Astrocyte of the hippocampus (primary cell): ENCODE measurements at places on chromosomes 12 and 14.

DNA sequence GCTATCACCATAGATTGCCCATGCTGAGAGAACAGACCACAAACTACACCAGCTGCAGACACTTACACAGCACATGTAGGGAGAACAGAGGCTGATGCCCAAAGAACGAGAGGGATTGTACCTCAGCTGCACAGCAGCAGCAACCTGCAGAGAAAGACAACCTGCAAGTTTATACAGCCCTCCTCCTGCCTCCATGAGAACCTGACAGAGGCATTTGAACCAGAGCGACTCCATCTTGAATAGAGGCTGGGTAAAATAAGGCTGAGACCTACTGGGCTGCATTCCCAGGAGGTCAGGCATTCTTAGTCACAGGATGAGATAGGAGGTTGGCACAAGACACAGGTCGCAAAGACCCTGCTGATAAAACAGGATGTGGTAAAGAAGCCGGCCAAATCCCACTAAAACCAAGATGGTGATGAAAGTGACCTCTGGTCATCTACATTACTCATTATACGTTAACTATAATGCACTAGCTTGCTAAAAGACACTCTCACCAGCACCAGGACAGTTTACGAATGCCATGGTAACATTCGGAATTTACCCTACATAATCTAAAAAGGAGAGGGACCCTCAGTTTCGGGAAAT lies 262.4 kb upstream of the HMGA2 start:
- no peak for DNase-seq

DNA sequence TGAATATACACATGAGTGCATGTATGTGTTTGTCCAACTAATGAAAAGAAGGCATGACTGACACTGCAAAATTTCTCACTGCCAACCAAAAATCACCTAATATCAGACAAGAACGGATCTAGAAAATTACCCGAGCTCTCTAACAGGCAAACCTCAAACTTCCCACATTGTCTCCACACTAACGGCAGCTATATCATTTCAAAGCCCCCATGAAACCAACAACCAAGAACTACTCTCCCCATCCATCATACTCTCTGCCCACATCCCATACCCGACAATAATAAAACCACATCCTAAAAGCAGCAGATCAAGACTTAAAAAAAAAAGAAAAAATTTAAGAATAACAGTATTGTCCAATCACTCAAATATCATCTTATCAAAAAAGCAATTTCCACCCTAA lies 227.1 kb downstream of the CEP128 start:
- DNase-seq, result no peak

DNA sequence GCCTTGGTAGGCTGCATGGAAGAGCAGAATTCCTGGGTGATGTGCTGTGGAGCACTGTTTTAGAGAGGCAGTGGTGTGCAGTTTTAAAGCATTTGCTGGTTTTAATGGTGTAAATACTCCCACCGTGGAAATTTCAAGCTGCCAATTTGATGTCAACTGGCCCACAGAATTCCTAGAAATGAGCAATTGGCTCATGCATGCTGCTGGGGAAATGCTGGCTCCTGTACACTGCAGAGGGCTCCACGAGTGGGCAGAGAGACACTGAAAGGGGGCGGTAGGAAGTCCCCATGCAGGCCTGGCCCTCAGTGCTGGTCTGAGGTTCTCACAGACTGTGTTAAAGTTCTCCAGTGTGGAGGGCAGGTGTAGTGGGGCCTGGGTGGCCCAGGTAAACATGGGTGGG lies 99.4 kb upstream of the NTF3 start:
- DNase-seq, result no peak

DNA sequence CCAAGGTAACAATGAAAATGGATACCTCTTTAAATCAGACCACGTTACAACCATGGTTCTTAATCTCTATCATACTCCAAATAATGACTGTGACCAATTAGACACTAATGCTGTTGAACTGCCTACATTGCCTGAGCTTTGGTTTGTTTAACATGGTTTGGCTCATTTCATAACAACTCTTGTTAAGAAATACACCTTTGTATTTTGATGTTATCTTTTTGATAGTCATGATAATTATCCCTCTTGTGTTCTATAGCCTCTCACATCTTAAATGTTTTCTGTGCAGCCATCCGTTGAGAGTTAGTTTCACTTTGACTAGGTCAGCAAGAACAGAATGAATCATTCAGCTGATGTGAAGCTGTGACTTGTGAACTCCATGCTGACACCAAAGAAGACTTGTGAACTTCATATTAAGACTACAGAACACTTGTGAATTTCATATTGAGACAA lies 75.5 kb upstream of the RERGL start:
- peak; percentile 69 for DNase-seq

- DNase-seq, result no peak
These were observed 38.4 kb downstream of the C12orf56 start for GRCh38 chr12:64352181-64352580.

DNA sequence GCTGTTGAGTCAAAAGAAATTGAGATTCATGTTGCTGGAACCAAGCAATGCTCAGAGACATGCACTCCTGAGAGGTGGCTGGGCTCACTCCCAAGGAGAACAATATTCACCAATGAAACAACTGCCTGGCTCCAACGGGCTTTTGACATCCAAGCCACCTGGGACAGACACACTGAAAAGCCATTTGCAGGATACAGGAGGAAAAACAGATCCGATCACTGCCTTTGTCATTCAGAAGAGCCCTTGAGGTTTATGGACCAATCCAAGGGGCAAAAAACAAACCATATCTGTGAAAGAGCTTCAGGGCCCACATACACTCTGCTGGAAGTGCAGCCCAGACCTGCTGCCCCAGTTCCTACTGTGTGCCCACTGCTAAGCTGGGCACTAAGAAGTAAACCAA lies 277.5 kb downstream of the NUAK1 start:
- DNase-seq, result no peak

DNA sequence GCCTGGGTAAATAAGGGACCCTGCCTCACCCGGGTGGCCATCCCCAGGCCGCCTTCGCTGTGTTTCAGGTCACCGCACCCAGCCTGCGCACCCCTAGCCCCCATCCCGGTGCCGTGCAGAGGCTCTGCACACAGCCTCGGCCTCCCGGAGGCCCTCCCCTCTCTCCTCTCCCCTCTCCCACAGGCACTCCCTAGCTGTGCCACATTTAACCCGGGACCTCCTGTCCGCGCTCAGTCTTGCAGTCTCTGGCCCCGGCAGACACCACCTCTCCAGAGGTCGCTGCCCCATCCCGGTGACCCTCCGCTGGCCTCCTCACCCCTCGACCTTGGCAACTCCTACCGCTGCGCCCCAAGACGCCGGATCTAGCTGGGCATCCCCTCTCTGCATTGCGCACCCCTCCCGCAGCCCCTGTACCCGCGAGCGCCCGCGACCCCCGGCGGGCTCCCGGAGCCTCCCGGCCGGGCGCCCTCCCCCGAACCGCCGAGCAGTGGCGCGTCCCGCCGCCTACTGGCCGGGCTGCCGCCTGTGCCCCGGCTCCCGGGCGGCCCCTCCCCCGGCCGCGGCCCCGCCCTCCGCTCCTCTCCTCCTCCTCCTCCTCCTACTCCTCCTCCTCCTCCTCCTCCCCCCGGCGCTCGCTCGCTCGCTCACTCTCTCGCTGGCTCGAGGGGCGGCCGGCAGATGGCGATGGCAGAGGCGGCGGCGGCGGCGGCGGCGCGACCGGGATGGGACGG lies 120.7 kb downstream of the AACS start:
- DNase-seq, result peak; percentile 89

GRCh38 chr14:87852107-87852506 lies 140.9 kb downstream of the GALC start:
- DNase-seq, result no peak
